ENCODE measurements at places on chromosomes 3 and 15. TPM values are rescaled to one million over a fixed set of nuclear protein-coding genes. Genes with fewer than 3 reads are reported as not detected.
A peak's percentile ranks its signal among the peaks of the same experiment; 100 is the strongest.

ARNT2 gene
- total RNA-seq = 12.9 TPM

DNA sequence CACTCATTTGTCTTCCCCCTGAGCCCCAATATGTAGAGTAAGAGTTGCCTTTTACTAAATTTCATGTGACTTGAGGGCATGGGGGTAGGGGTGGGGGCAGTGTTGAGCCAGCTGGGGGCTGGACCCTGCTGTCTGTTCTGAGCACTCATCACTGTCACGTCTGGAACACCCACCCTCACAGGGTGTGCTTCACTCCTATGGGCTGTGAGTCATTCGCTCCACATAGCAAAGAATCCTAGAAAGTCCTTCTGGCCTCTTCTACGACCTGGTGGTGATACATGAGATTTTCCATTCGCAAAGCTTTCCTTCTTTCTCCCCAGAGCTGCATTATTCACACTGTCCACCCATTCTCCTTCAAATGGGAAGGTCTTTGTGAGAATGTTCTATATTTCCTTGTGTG, 43.6 kb upstream of the MGLL start:
- no peaks in the 10 kb centered on the region for H3K36me3 ChIP-seq
- no peaks in the 10 kb centered on the region for H3K27me3 ChIP-seq
- DNase-seq = no peak
- no peak overlapping the region for H3K4me3 ChIP-seq
- no peaks in the 10 kb centered on the region for H3K4me1 ChIP-seq

DNA sequence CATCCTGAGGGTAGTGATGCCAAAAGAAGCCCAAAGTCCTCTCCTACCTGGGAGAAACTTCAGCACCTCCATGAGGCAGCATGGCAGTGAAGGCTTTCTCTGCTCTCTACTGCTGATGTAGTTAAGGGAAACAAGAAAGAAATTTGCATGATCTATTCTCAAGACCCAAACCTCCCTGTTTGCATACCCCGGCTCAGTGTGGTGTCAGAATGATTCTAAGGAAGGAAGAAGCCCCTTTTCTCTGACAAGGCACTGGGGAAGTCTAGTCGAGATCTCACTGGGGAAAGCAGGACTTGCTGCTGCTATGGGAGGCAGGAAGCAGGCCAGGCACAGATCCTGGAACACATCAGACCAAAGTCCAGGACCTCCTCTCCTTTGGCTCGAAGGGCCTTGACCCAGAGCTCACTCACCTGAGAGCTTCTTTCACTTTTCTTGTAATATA, 89.4 kb upstream of the ICE2 start:
- H3K36me3 ChIP-seq = no peaks in the 10 kb centered on the region
- no peaks in the 10 kb centered on the region for H3K27me3 ChIP-seq
- H3K4me1 ChIP-seq = no peaks in the 10 kb centered on the region
- no peak overlapping the region for H3K27ac ChIP-seq
- no peak overlapping the region for H3K4me3 ChIP-seq
- no peak for DNase-seq

DNA sequence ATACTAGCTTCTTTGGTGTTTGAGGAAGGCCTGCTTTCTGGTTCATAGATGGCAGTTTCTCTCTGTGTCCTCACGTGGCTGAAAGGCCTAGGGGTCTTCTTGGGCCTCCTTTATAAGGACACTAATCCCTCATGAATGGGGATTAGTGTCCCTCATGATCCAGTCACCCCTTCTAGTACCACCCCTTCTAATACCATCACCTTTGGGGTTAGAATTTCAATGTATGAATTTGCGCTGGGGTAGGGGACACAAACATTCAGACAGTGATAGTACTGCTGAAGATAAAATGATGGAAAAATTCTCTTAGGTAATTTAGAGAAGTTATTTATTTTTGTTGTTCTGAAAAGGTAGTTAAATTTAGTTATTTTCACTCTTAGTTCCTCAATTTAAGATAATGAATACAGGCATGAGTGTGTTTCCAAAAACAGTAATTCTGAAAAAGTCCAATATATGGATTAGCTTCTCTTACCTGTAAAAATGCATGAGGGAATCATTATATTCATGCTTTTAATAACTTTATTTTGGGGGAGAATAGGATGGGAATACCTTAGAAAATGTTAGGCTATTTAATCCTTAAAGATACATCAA, 103.6 kb downstream of the FNDC3B start:
- DNase-seq = no peak
- H3K27me3 ChIP-seq = no peaks in the 10 kb centered on the region
- peak overlapping the region; percentile 17 for H3K27ac ChIP-seq
- peaks cover 52% of the 10 kb centered on the region for H3K4me1 ChIP-seq
- H3K4me3 ChIP-seq = no peak overlapping the region

GRCh38 chr3:131555456-131555855, 52.7 kb upstream of the MRPL3 start:
- H3K36me3 ChIP-seq = no peaks in the 10 kb centered on the region
- no peak overlapping the region for H3K4me3 ChIP-seq
- no peaks in the 10 kb centered on the region for H3K27me3 ChIP-seq
- no peaks in the 10 kb centered on the region for H3K4me1 ChIP-seq
- H3K27ac ChIP-seq = no peak overlapping the region

All from upper lobe of right lung (tissue), 1 donor.